Lower leg skin (tissue), 4 donors: ENCODE measurements at places on chromosomes 7 and 10. TPM values are rescaled to one million over a fixed set of nuclear protein-coding genes. Genes with fewer than 3 reads are reported as not detected.

Gene SLC39A12
- not detected for total RNA-seq

Gene FAM25A
- 717 TPM for total RNA-seq

Gene CTNNA3
- 0.19 TPM for total RNA-seq

Gene PCGF6
- total RNA-seq, result 10.9 TPM

Gene JAZF1
- 5.9 TPM for total RNA-seq

Gene PAPOLB
- not detected for total RNA-seq

Gene GBF1
- 38.6 TPM for total RNA-seq

Gene SEMA4G
- total RNA-seq, result 19.5 TPM

Gene DDX21
- 55.5 TPM for total RNA-seq

Gene FAM185A
- 20.7 TPM for total RNA-seq

Gene GRID1
- 1.8 TPM for total RNA-seq

Gene OGDHL
- not detected for total RNA-seq

Gene AKR1C2
- 9.3 TPM for total RNA-seq

DNA sequence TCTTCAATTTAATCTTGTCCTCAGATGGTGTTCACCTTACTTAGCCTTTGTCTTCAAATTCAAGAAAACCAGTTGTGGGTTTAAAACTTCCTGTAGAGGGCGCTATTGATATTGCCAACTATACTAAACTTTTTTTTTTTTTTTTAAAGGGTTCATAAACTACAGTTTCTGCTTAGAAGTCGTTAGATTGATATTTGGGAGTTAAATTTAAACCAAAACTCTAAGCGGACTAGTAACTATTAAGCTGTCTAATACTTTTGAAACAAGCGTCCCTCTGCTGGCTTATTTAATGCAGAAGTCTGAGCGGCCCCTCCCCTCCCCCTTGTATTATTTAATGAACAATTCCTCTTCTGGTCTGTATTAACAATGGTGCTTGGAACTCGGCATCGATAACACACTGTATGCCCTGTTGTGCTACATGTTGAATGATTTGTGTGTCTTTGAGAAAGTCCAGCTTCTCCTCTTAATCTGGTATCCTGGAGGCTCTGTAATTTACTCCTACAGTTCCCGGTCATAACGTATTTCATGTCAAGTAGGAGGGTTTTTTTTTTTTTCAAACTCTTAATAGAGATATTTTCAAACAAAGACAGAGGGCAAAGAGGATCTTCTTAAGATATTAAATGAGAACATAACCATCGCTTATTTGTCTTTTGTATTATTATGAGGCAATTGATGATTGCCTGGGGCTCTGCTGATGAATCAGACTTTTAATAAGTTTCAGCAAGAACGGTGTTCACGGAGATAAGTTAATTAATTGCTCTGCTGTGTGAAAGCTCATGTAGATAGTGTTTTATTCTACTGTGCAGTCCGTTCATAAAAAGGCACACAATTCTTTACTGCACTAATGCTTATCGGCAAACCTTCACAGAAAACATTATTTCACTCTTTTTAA, 22.6 kb upstream of the CREB5 start:
- no peak for DNase-seq

- DNase-seq, result no peak
These were observed 224.3 kb upstream of the IGFBP3 start for GRCh38 chr7:46145412-46145811.

DNA sequence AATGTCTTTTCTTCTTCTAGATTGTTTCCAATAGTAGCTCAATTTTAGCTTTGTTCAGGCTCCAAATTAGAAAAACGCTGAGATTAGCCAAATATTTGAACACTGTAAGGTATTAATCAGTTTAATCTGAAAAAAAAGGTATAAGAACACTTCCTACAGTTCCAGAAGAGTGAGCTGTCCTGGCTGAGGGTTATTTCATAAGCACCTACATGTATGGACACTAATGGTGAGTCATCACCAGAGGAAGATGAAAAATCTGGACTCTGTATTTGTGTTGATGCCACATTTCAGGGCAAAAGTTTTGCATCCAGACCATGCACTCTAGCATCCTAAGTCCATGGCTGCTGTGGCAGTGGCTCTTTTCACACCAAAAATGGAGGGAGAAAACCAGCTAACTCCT, 189.5 kb downstream of the ANKRD30A start:
- DNase-seq, result no peak

- no peak for DNase-seq
These were observed 14.6 kb upstream of the ZEB1 start for GRCh38 chr10:31304291-31304970.

DNA sequence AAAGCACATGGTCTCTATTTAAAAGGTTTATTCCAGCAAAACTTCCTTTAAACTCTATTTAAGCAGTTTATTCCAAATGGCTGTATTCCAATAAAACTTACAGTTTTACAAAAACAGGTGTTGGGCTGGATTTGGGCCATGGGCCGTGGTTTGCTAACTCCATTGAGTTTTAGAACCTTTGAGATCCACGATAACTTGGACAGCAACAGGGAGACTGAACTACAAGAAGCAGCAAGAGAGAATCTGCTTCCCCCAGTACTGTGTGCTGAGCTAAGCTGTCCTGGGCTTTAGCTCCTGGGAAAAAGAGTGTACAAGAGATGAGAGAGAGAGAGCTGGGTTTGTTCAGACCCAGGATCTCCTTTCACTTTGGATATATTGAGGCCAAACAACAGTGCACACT, 204.0 kb upstream of the CELF2 start:
- no peak for DNase-seq

DNA sequence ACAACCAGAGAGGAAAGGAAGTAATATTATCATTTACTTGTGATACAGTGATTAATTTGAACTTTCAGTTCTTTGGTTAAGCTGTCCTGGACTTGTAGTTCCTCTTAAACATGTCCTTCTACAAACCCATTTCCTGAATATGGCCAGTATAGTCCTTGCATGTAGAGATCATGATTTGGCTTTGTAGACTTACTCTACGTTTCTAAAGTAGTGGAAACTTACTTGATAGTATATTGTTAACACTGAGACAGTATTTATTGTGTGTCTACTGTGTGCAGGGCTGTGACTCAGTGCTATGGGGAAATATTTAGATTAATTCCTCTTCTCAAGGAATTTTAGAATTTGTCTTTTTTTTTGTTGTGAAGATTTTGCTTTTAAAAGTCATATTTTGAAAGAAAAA, 109.5 kb downstream of the NRF1 start:
- DNase-seq, result no peak

- peak; percentile 35 for DNase-seq
These were observed 197.4 kb downstream of the RNLS start for GRCh38 chr10:88385601-88386203.

DNA sequence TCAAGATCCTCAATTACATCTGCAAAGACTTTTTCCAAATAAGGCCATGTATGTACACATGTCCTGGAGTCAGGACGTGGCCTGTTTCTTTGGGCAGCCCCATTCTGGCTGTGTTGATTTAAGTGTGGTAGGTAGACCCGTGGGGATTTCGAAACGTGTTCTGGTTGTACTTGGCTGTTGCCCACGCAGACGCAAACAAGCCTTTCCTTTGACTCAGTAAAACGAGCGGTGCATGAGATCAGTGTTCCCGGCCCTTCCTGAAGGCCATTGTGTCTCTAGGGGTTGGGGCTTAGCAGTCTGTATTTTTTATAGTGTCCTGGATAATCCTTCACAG, 64.8 kb upstream of the DNAJB6 start:
- DNase-seq, result peak; percentile 90

DNA sequence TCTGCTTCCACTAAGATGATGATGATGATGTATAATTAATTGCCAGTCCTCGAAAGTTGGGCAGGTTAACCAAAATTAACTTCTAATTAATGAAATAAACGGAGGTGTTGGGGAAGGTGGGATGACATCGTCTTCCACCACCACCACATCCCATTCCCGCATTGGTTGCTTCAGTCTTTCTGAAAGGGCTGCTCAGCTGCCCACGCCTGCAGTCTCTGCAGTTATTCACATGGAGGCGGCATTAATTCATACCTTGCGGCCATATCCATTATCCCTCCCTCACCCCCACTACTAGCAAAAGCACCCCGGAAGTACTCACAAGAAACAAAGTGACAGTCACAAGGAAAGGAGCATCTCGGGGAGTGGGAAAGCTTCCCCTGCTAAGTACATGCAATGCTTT, 387.9 kb downstream of the DPP6 start:
- no peak for DNase-seq

DNA sequence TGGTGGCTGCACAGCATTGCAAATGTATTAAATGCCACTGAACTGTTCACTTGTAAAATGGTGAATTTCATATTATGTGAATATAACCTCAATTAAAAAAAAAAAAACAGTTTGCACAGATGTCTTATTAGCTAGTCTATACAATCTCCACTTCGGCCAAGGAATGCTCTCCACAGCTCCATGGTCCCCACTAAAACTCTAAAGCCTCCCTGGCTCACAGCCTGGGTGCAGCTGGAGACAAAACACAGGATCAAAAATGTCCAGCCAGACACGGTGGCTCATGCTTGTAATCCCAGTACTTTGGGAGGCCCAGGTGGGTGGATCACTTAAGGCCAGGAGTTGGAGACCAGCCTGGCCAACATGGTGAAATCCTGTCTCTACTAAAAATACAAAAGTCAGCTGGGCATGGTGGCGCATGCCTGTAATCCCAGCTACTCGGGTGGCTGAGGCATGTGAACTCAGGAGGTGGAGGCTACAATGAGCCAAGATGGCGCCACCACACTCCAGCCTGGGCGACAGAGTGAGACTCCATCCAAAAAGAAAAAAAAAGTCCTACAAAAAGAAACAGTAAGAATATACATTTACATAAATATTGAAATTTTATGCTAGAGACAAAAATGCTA, 66.0 kb downstream of the SRPK2 start:
- no peak for DNase-seq

- DNase-seq, result no peak
These were observed 57.8 kb downstream of the PHYHIPL start for GRCh38 chr10:59234194-59234593.

DNA sequence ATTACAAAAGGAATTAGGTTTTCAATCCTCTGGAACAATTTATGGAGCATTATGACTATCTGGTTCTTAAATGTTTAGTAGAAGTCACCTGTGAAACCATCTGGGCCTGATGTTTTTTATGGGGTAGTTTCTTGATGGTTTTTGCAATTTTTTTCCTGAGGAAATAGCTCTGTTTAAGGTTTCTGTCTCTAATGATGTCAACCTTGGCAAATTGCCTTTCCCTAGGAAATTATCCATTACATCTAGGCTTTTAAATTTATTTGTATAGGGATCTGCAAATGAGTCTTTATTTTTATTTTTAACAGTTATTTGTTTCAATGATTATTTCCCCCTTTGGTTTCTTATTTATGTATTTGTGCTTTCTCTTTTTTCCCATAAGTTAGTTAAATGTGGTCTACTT, 222.8 kb downstream of the GALNT17 start:
- DNase-seq, result no peak

- no peak for DNase-seq
These were observed 54.5 kb upstream of the DNAJB6 start for GRCh38 chr7:157282141-157282801.

GRCh38 chr10:22900841-22901601, 26.8 kb upstream of the ARMC3 start:
- DNase-seq, result no peak

- no peak for DNase-seq
These were observed 688.9 kb upstream of the POT1 start for GRCh38 chr7:125618516-125618915.

- DNase-seq, result no peak
These were observed 33.3 kb upstream of the SUN1 start for GRCh38 chr7:798921-799470.

DNA sequence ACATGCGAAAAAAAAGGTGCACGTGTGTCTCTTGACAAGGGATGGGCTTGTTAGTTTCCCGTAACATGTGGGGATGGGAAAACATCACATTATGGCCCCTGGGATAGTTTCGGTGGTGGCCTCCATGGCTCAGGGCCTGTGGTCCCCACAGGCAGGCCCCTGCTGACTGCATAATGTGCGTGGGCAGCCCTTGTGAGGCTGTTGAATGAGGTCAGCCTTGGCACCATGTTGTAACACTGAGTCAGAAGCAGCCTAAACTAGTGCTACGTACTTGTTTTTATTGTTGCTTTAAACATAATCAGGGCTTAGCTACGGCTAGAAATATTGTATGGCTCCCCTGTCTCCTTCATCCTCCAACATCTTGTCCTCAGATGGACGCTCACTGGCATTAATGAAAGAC, 80.6 kb downstream of the BEND7 start:
- DNase-seq, result no peak

GRCh38 chr10:126124046-126124445, 227.7 kb downstream of the FANK1 start:
- DNase-seq, result no peak

- DNase-seq, result peak; percentile 79
These were observed 3.5 kb downstream of the GCK start for GRCh38 chr7:44185729-44186128.

GRCh38 chr7:66682350-66683093, 53.8 kb downstream of the KCTD7 start:
- DNase-seq, result no peak

DNA sequence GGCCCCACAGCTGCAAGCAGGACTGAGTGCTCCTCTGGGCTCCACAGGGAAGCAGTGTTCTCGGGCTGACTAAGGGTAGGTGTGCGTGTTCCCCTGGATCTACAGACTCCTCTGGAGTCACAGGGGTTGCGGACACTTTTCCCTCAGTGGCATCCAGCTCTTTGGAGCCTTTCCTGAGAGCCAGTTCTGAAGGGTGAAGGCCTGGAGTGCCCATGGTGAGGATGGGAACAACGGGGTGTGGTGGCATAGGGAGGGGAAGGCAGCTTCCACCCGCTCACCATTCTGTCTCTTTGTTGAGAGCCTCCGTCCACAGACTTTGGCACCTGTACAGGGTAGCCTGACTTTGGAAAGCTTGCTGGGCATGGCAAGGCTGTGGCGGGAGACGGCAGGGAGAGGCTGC, 104.1 kb upstream of the PCBD1 start:
- no peak for DNase-seq

DNA sequence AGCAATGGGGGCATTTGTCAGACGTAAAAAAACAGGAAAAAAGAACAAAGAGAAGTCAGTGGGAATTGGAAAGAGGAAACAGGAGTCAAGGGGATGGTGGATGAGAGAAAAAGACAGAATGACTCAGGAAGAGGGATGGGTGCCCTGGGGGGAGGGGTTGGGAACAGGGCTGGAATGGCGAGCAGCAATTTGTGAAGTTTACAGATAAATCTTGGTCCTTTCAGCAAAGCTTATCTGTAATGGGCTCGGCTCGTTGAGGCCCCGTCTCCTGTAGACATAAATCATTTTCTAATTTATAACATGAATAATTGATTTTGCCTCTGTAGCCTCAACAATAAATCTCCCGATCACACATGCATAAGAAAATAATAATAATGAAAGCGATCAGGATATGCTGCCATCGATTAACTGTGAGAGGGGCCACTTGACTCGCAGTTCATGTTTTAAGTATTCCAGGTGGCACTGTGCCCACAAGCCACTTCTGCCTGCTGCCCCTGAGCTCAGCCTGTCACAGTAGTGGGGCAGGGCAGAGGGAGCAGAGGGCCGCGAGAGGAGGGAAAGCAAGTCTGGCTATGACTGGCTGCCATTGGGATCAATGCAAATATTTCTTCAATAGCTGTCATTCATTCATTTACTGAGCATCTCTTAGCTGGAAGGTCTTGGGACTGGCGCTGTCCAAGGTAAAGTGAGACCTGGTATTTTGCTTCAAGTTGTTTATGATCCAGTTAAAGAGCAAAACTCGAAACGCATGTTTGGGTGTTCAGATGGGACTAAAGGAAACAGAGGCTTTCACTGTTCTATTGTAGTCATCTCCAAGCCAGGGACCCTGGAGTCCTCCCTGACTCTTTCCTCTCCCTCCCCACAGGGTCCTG, 47.4 kb upstream of the R3HCC1L start:
- no peak for DNase-seq
